ENCODE measurements at places on chromosomes 12 and 14.

- no peak for DNase-seq
Measured at GRCh38 chr14:95533391-95533821, 1.4 kb upstream of the GLRX5 start.

DNA sequence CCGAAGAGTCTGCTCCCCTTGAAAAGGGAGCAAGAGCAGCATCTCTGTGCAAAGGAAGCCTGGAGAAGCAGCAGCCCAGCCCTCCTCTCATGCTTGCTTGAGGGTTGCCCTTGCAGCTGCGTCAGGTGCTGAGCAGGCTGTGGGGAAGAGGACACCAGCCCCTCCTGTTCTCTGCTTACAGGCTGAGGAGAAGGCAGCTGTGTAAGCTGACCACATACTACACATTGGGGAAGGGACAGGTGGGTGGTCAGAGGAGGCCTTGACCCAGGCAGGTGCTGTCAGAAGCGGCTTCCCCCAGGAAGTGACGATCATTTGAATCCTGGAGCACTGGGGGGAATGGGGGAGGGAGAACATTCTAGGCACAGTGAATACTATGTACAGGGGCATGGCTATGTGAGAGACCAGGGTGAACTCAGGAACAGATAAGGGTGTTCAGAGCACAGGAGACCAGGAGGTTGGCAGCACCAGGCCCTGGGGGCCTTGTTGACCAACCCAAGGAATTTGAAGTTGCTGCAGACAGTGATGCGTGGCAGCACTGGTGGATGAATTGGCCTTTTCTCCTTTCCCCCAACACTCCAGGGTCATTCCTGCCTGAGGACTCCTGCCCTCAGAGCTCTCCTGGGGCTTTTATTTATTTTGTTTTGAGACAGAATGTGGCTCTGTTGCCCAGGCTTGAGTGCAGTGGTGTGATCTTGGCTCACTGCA lies 2.7 kb upstream of the KLC1 start:
- DNase-seq = no peak

GRCh38 chr12:114710151-114710550 lies 26.2 kb upstream of the TBX3 start:
- DNase-seq = no peak

- DNase-seq = no peak
Measured at GRCh38 chr12:104799458-104799857, 158.6 kb downstream of the SLC41A2 start.

DNA sequence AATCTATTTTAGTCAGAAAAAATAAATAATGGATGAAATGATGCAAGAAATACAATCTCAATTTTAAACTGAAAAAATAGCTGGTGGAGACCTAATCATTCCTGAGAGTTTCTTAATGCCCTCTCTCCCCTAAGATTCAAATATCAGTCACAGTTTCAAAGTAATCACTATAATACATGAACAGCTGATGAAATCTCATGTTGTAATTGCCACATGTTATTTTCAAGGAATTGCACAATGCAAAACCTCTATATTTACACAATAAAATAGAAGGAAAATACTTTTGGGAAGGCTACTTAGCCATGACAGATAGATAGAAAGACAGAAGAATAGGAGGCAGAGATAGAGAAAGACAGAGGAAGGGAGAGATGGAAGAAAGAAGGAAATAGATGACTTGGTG lies 18.2 kb downstream of the IFNG-AS1 start:
- DNase-seq = no peak

Measured in stimulated activated CD8-positive, alpha-beta memory T cell treated with anti-CD3 and anti-CD28 coated beads, Interleukin-7, amount 100 ng/mL, for 48 hours (primary cell).